H4 (cell line): ENCODE measurements at places on chromosomes 7 and 10. TPM values are rescaled to one million over a fixed set of nuclear protein-coding genes. Genes with fewer than 3 reads are reported as not detected.

DNA sequence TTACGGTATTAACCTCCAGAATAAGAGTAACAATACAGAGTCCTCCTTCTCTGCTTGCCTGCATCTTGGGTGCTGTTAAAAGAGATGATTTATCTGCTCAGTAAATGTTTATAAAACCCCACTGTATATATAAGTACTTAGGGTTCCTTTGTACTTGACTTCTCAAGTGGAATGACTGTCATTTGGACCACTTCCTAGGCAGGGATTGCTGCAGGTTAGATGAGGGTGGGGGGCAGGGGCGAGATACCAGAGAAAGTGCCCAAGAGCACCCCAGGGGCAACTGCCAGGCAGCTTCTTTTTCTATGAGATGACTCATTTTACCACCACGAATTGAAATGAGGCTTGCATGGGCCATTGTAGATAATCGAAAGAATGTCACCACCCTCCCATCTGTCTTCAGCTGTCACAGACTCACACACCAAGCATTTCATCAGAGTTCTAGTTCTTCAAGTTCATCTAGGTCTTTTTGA, 421.9 kb upstream of the GALNT17 start:
- DNase-seq, result peak; percentile 90

MRLN gene
- not detected in 2 replicates for total RNA-seq

ZFYVE27 gene
- 10.2 and 13.1 TPM in 2 replicates for total RNA-seq

GRCh38 chr7:7970237-7970530, 1.6 kb downstream of the GLCCI1 start:
- DNase-seq, result no peak

DNA sequence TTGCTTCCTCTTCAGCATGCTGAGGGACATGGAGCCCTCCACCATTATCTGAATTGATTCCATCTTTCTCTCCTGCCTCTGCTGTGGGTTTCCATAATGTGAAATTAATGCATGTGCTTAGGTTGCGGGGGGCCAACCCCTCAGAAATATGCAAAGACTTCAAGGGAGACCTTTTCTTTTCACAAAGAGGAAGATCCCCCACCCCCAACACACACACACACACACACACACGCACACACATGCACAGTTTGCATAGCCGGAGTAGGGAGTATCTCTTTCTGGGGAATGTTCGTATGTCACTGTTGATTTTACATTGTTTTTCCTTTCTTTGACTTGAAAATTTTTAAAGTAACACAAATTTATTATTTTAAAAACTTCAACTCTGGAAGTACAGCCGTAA, 193.5 kb downstream of the MGMT start:
- no peak for DNase-seq

DNA sequence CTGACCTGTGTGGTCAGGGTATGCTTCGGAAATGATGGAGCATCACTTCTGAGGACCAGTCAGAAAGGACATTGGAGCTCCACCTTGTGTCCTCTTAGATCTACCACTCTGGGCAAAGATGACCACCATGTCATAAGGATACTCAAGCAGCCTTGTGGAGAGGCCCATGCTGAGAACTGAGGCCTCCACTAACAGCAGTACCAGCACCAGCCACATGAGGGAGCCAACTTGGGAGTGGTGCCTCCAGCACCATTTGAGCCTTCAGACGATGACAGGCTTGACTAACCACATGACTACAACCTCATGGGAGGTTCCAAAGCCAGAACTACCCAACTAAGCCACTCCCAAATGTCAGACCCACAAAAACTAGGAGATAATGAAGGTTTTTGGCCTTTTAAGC, 116.0 kb downstream of the NPTX2 start:
- peak; percentile 66 for DNase-seq

DNA sequence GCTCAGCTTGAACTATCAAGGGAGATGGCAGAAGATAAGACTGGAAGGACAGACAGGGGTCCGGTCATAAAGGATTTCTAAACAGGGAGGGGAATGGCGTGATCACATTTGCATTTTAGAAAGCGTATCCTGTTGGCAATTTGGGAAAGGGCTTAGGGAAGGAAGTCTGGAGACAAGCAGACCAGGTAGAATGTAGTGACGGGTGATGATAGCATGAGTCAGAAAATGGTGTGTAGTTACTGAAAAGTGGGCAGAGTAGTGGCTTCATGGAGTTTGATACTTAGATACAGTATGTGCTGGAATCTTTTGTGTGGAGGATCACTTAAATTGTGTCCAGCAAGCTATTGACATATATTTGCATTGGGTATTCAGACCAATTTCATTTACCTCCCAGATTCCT, 61.2 kb downstream of the LRGUK start:
- no peak for DNase-seq

- DNase-seq, result no peak
Measured at GRCh38 chr10:4103603-4104002, 318.6 kb upstream of the KLF6 start.
